ENCODE measurements at places on chromosomes 3 and 15.

GRCh38 chr3:21462141-21462540, 288.9 kb downstream of the ZNF385D start:
- no peak for DNase-seq

- DNase-seq = peak; percentile 62
These were observed 129.4 kb downstream of the VGLL4 start for GRCh38 chr3:11514191-11514821.

DNA sequence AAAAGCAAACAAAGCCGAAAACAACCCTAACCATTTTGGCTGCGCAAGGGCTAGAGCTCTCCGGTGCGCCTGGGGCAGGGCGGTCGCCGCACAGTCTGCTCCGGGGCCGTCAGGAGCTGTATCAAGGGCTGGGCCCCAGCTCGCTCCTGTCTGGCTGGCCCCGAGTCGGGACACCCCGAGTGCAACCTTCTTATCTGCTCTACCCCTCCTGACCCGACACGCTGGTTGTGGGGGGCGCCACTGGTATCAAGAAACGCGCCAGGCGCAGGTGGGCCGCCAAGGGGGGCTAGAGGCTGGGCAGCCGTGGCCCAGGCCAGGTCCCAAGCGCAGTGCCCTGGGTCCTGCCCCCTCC, 36.0 kb downstream of the NR2F2 start:
- no peak for DNase-seq

DNA sequence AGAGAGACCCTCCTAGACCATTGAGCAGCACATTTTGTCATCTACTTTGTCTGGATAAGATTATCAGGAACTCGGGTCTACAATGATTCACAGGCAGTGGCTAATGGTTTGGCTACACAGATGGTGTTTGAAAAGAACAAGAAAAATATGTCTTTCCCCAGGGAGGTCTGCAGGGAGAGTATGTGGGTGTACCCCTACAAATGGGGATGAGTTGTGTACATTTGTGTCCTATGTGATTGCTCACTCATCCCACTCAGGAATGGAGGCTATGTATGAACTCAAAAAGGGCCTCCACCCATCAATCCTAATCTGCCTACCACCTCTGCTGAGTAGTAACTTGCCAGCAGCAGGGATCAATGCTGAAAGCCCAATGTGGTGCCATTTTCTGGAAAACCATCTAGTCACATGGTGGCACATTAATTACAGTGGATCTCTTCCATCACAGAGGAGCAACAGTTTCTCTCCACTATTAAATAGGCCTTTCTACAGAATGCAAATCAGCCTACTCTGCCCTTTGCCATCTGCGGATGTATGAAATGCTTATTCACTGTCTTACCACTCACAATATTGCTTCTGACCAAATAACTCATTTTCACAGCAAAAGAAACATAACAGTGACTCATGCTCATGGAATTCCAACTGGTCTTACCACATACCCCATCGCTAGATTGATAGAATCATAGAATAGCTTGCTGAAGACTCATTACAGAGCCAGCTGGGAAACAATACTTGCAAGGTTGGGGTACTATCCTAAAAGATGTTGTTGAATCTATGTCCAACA, 48.3 kb upstream of the TRIM42 start:
- DNase-seq = no peak

GRCh38 chr15:78076231-78077052, 1.1 kb downstream of the TBC1D2B start:
- no peak for DNase-seq

- no peak for DNase-seq
These were observed 52.7 kb downstream of the COL6A6 start for GRCh38 chr3:130569461-130570365.

DNA sequence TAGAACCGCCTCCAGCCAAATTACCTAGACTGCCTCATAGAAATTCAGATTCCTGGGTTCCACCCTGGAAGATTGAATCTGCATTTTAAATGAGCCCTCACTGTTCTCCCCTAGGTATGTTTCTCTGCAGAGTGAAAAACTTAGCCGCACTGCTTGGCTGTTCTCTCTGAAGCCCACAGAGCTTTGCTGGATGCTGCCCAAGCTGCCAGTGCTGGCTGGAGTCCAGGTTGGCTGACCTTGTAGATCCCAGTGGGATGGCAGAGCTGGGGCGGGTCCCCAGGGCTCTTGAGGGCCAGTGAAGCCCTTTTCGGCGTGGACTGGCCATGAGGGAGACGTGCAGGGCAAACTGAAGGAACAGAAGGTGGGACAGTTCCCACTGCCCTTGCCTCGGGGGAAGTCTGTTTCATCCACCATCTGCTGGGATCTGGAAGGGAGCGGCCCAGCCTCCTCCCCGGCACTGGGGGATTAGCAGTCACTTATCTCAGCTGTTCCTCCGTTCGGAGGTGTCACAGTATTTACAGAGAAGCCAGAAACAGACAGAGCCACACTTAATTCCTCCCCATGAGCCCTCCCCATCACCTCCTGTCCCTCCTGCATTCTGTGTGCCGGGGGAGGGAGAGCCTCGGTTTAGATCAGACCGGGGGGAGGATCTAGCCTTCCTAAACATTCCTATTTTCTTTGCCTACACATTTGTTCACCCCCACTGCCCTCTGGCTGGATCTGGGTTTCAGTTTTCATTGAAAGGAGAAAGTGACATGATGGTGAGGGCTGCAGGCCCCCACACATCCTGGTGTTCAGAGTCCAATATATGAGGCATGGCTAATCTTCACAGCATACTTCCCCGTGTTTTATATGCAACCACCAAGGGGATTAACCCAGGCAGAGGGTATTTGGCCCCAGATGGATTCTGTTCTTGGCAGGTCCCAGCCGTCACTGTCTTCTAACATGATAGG, 4.1 kb upstream of the ACTC1 start:
- DNase-seq = peak; percentile 56

- no peak for DNase-seq
These were observed 367.2 kb upstream of the AGTR1 start for GRCh38 chr3:148330542-148330941.

DNA sequence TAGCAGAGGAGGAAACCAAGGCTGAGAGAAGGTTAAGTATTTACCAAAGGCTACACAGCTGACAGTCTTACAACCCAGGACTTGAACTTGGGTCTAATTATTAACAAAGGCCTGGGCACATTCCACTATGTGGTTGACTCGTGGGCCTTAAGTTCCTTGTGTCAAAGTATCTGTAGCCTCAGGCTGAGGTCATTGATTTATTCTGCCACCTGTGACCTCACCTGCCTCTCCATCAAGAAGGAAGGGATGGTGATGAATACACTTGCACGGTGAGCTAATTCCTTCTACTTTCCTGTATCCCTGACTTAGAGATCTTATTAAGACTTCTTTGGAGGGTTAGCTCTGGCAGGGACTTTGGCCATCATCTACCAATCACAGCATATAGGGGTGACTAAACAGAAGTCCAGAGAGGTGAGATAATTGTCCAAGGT, 19.9 kb upstream of the LRRC58 start:
- DNase-seq = no peak

GRCh38 chr3:90091549-90091948, 984.1 kb downstream of the EPHA3 start:
- DNase-seq = no peak

GRCh38 chr15:48393645-48394506, 62.6 kb downstream of the DUT start:
- no peak for DNase-seq

- DNase-seq = no peak
These were observed 474.8 kb upstream of the CNTN4 start for GRCh38 chr3:1623896-1624295.

DNA sequence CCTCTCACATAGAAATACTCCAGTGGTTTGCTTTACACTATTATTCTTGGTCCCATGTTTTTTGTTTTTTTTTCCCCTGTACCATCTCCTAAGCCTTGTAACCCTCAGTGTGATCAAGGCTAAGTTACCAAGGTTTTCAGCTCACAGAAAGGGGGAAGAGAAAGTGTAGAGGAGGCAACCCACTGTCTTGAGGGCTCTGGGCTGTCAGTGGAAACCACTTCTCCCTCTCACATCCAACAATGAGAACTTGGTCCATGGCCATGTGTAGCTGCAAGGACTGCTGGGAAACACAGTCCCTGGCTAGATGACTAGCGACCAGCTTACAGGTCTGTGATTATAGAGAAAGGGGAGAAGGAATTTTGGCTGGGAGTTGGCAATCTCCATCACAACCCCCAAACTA, 30.3 kb downstream of the GPD1L start:
- DNase-seq = no peak

GRCh38 chr15:57286446-57287122, 89.7 kb upstream of the CGNL1 start:
- DNase-seq = no peak

- no peak for DNase-seq
These were observed 390.8 kb upstream of the ZNF385D start for GRCh38 chr3:22141769-22142168.

DNA sequence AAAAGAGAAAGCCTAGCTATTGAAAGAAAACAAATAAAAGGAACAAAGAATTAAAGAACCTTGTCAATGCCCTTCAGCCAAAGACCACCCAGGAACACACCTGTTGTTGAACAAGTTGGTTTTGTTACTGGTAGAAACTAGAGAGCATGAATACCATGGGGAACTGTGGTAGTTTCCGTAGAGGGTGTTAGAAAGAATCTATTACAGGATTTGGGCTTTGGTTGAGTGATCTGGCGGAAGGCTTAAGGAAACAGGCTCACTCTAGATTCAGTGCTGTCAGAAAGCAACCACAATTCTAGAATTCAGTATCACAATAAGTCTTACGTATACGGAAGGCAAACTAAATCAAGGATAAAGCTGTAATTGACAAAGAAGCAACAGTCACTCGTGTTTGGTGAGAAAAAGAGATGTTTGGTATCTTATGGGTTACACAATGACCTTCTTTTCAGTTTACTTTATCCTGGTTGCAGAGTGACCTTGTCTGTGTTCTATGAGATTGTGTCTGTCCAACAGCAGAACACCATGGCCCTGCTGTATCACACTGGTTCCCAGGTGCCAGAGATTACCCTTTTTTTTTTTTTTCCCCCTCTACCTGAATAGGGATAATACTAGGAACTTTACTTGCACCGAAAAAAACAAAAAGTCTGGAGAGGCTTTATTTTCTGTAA, 265.9 kb downstream of the SHQ1 start:
- no peak for DNase-seq

- DNase-seq = no peak
These were observed 87.7 kb downstream of the IL1RAP start for GRCh38 chr3:190601622-190602021.

GRCh38 chr3:6971933-6972332, 111.0 kb downstream of the GRM7 start:
- no peak for DNase-seq

DNA sequence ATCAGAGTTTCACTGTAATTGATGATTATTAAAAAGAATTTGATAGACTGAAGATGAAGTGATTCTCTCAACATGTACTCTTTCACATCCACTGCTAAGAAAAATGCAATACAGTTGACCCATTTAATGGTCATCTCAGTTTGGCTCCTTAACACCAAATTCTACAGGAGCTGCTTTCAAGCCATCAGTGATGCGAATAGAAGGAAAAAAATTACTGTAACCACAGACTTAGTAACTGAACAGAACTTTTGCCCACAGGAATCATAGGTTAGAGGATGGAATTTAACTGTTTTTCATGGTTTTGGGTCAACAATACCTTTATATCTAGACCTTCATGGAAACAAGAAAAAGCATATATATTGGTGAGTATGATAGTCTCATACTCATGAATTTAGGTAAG, 633.5 kb downstream of the CADM2 start:
- DNase-seq = no peak

DNA sequence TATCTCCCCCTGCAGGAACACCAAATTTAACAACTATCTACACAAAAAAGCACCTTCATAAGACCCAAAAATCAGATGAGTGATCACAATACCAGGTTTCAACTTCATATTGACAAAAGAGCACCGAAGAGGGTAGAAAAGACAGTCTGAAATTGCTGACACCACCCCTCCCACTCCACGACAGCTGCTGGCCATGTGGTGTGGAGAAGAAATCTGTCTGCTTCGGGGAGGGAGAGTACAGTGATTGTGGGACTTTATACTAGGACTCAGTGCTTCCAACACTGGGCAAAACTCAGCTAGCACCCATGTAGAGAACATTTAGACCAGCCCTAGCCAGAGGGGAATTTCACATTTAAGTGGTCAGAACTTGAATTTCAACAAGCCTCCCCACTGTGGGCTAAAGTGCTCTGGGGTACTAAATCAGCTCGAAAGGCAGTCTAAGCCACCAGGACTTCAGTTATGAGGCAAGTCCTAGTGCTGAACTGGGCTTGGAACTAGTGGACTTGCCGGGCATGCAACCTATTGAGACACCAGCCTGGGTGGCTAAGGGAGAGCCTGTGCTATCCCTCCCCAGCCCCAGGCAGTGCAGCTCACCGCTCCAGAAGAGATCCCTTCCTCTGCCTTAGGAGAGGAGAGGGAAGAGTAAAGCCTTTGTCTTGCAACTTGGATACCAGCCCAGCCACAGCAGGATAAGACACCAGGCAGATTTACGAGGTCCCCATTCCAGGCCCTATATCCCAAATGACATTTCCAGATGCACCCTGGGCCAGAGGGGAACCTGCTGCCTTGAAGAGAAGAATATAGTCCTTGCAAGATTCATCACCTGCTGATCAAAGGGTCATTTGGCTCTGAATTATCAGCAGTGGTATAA, 44.6 kb upstream of the POU1F1 start:
- DNase-seq = no peak

- no peak for DNase-seq
These were observed 61.8 kb downstream of the ZBTB20 start for GRCh38 chr3:115085197-115085865.

DNA sequence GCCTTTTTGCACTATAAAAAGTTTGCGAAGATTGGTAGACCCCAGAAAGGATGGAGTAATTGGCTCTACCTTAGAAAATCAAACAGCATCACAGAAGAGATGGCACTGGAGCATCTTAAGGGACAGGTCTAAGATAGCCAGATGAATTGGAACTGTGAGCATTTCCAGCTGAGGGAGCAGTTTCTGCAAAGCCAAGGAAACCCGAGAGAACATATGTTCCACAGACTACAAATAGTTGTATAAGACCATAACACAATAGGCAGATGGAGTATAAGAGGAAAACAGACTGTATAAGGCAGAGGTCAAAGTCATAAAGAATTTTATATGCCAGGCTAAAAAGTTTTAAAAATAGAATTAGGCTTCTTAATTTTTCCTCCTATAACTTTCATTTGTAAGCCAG, 46.0 kb downstream of the TSC22D2 start:
- no peak for DNase-seq

DNA sequence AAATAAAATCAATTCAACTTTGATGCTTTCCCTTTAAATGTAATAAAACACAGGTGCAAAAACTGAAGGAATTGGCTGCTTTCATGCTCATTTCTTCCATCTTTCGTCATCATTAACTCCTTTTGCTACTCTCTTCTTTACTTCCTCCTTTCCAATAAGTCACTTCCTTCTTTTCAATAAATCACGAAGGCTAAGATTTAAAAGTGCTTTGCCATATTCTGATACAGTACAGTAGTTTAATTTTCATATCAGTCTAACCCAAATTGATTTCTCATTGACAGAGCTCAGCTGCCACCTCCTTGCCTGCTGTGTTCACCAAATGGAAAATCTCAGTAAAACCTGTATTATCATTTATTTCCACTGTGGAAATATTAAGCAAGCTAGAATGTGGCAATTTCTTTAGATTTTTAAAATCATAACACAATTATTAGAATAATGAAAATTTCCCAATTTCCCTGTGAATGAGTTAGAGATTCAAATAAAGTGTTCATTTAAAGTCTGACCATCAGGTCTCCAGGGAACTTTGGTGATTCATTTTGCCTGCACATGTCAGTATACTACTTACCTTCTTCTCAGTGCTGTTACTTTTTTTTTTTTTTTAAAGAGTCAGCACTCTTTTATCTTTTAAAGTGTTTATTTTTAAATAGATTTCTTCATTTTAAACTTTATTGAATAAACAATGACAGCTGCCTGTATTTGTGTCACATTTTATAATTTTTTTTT, 41.6 kb downstream of the NANOGP8 start:
- no peak for DNase-seq

GRCh38 chr3:42654331-42655201, 1.1 kb downstream of the ZBTB47 start:
- peak; percentile 75 for DNase-seq

Data from ureter (tissue), 1 donor.